Mesothelial cell of epicardium (in vitro differentiated cells): ENCODE measurements at places on chromosomes 5 and 9. TPM values are rescaled to one million over a fixed set of nuclear protein-coding genes. Genes with fewer than 3 reads are reported as not detected.

The SGCD gene
- 4.9 to 5.5 TPM (median 5.3 TPM) in 3 replicates for total RNA-seq

The ZNF79 gene
- 11.0 to 12.1 TPM (median 11.6 TPM) in 3 replicates for total RNA-seq

The HEMGN gene
- total RNA-seq = not detected in 3 replicates

The PCDHGB4 gene
- 31.0 to 35.5 TPM (median 33.0 TPM) in 3 replicates for total RNA-seq

The GGTA1 gene
- 0.22 TPM in 1 of 3 replicates, not detected in the others for total RNA-seq
